ENCODE measurements at places on chromosomes 1 and 21. TPM values are rescaled to one million over a fixed set of nuclear protein-coding genes. Genes with fewer than 3 reads are reported as not detected.

ANGPTL7 gene
- 3.9 TPM for total RNA-seq

- H3K36me3 ChIP-seq, result no peaks in the 10 kb centered on the region
- no peaks in the 10 kb centered on the region for H3K27me3 ChIP-seq
- H3K4me3 ChIP-seq, result no peak overlapping the region
- DNase-seq, result no peak
- H3K4me1 ChIP-seq, result peaks cover 3% of the 10 kb centered on the region
These were observed 58.7 kb downstream of the XCL2 start for GRCh38 chr1:168485048-168485447.

ENAH gene
- 112 TPM for total RNA-seq

DNA sequence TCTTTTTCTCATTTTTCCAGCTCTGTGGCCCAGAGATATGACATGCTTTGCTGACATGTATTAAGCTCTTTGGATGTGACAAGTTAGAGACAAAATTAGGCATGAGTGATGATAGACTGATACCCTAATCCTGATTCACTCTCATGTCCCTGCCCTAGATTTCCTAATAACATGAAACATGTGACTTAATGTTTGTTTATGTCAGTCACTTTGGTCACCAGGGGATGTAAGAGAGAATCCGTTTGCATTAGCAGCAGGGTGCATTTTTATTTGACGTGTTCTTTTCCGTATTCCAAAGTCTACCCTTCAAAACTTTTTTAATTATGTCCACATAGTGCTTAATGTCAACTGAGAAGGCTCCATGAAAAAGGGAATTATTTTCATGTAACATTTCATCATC is 192.4 kb downstream of the HMCN1 start:
- no peak overlapping the region for H3K27ac ChIP-seq
- no peaks in the 10 kb centered on the region for H3K36me3 ChIP-seq

DNA sequence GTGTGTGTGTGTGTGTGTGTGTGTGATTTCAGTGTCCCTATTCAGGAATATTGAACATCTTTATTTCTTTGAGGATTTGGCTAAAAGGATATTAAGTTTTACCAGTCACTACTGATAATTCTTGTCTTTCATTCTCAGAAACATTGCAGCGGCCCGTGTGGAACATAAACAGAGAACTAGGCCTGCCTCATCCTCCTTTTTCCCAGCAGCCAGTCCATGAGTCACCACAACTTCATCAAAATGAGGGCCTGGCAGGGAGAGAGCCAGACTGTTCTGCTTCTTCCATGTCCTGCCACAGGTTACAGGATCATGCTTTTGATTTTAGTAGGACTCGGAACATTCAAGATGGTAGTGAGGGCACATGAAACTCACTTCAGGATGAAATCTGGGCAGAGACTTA is 50.7 kb downstream of the LRIG2 start:
- DNase-seq, result no peak
- H3K27me3 ChIP-seq, result no peaks in the 10 kb centered on the region
- peaks cover 71% of the 10 kb centered on the region for H3K36me3 ChIP-seq
- no peak overlapping the region for H3K4me3 ChIP-seq

DNA sequence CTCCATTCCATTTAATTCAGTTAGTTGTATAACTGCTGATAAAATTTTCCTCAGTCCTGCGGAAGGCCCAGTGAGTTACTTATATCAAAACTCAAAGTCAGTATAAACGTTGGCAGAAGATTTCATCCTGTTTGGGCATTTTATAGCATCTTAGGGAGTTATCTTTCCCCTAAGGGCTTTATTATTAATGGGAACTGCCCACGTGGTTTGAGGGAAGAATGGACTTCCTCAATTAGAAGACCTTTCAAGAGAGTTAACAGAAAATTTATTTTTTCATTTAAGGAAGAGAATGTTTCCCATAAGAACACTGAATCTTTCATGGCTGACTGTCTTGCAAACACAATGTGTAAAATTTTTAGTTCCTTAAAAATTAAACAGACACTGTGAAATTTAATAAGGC is 400.1 kb downstream of the NEGR1 start:
- no peaks in the 10 kb centered on the region for H3K4me1 ChIP-seq
- H3K27ac ChIP-seq, result no peak overlapping the region
- no peaks in the 10 kb centered on the region for H3K36me3 ChIP-seq
- H3K27me3 ChIP-seq, result no peaks in the 10 kb centered on the region

DNA sequence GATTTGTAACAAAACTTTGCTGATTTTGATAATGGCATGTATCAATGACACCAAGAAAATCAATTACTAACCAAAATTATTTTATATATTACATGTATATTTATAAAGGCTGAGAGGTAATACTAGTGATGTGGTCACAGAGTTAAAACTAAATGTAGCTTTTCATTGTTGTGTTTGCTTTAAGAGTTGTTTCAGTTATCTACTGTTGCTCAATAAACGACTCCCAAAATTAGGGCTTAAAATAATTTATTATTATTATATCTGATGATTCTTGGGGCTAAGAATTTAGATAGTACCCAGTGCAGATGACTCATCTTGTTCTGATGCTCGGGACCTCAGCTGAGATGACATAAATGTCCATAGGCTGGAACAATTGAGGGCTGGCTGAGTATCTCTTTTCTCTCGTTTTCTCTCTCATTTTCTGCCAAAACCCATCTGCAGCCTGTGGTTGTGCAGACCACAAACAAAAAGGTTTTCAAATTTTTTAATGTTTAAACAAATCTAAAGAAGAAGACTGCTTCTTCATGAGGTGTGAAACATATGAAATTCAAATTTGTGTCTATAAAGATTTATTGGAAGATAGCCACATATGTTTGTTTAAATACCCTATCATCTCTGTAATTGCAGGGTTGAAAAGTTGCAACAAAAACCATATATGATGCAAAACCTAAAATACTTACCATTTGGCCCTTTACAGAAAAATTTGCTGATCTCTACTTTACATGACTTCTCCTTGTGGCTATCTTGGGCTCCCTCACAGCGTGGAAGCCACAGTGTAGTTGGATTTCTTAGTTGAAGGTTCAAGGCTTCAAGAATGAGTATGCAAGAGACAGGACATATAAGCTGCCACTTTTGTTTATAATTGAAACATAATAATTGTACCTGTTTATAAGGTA is 14.8 kb upstream of the PTPRC start:
- no peaks in the 10 kb centered on the region for H3K4me1 ChIP-seq
- H3K36me3 ChIP-seq, result no peaks in the 10 kb centered on the region
- no peak overlapping the region for H3K4me3 ChIP-seq
- DNase-seq, result no peak

DNA sequence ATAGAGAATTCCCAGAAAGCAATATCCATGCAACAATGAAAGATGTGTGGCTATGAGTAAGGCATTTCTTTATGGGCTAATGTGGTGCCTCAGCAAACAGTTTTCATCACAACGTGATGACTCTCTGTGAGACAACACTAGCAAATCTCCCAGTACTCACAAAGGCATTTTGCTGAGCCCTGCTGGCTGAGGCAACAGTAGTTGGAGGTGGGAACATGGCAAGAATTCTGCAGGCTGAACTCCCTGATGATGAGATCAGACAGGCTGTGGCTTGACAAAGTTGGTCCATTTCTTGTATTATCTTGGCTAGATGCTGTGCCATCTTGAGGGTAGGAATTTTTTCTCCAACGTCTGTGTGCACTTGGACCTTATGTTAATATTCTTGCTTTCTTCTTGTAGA is 24.6 kb downstream of the PROX1 start:
- H3K27me3 ChIP-seq, result no peaks in the 10 kb centered on the region
- no peak overlapping the region for H3K27ac ChIP-seq
- H3K36me3 ChIP-seq, result no peaks in the 10 kb centered on the region

DNA sequence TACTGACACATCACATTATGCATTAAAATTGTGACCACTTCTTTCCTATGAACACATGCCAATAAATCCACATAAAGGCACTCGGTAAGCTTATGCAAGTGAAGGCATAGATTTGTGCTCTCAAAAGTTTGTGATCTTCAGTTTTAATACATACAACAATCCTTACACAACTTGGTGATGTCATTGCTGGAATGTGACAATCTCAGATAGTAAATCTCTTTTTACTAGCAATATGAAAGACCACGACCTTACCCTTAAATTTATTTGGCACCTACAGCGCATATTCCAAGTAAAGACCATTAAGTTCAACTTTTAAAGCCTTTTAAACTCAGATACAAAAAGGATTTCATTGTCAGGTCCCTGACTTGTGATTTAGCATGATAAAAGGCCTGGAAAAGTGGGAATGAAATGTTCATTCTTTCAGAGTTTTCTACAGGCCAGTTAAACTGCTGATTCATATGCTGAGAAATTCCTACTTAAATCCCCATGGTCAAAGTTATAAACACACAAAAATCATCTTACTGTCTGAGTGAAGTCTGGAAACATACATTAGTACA is 157.4 kb downstream of the SIPA1L2 start:
- DNase-seq, result no peak
- no peak overlapping the region for H3K27ac ChIP-seq
- H3K36me3 ChIP-seq, result no peaks in the 10 kb centered on the region
- peaks cover 16% of the 10 kb centered on the region for H3K4me1 ChIP-seq
- no peak overlapping the region for H3K4me3 ChIP-seq
- H3K27me3 ChIP-seq, result no peaks in the 10 kb centered on the region

GRCh38 chr1:8043621-8044020 is 17.5 kb upstream of the ERRFI1 start:
- no peaks in the 10 kb centered on the region for H3K36me3 ChIP-seq
- peaks cover 7% of the 10 kb centered on the region for H3K4me1 ChIP-seq
- no peak overlapping the region for H3K27ac ChIP-seq
- H3K4me3 ChIP-seq, result no peak overlapping the region

GRCh38 chr1:31588751-31589515 is 12.6 kb downstream of the TINAGL1 start:
- H3K36me3 ChIP-seq, result no peaks in the 10 kb centered on the region
- H3K27me3 ChIP-seq, result no peaks in the 10 kb centered on the region
- peak overlapping the region; percentile 63 for H3K4me3 ChIP-seq
- no peak for DNase-seq
- peaks cover 19% of the 10 kb centered on the region for H3K4me1 ChIP-seq
- H3K27ac ChIP-seq, result peak overlapping the region; percentile 67

All from gastrocnemius medialis (tissue), 4 donors.